ENCODE measurements at places on chromosomes 7 and 10.

- no peak for DNase-seq
Observed at GRCh38 chr10:35535136-35535535, 70.0 kb upstream of the GJD4 start.

DNA sequence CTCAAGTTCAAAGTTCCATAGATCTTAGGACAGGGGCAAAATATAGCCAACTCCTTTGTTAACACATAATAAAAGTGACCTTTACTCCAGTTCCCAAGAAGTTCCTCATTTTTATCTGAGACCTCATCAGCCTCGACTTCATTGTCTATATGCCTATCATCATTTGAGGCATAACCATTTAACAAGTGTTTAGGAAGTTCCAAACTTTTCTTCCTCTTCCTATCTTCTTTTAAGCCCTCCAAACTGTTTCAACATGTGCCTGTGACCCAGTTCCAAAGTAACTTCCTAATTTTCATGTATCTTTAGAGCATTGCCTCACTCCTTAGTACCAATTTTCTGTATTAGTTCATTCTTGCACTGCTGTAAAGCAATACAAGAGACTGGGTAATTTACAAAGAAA is 569.1 kb downstream of the ANKRD7 start:
- DNase-seq, result no peak

DNA sequence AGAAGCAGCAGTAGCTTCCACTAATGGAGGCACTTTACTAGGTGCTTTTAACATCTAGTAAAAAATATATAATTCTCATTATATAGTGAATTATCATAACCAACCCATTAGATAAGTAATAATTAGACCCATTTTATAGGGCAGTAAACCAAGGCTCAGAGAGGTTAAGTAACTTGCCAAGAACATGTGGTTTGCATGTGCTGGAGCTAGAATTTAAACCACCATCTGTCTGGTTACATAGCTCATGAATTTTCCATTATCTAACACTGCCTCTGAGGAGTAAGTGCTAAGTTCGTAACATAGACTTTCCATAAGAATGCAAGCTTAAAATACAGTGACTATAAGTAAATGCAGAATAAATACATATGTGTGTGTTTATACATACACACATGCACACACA is 41.9 kb downstream of the CREB3L2 start:
- no peak for DNase-seq

DNA sequence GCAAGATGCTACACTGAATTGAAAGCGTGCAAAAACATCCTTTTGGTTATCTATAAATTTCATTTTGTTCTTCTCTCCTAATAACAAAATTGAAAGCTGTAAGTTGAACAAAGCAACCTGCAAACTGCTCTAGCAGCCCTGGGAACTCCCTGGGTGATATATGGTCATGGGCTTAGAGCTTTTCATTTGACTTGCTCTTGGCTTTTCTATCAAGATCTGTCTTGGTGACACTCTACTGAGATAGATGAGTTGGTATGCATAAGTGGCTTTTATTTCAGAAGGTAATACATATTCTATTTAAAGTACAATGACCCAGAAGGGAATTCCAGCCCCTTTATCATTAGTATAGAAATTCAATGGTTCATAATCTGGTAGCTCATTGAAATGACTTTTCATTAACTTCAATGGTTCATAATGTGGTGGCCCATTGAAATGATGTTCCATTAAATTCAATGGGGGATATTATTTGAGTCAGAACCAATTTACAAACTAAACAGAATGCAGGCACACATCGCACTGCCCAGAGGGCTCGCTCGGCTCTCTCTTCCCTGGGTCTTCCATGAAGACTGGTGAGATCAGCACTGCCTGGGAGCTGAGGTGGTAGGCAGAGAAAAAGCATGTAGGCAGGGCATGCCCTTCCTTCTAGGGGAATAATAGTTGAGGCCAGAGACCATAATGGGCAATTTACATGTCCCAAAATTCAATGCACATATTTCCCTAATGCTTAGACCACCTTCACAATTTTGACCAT is 10.1 kb upstream of the KCNMA1 start:
- DNase-seq, result no peak

GRCh38 chr7:36527549-36527913 is 137.9 kb downstream of the ANLN start:
- no peak for DNase-seq

DNA sequence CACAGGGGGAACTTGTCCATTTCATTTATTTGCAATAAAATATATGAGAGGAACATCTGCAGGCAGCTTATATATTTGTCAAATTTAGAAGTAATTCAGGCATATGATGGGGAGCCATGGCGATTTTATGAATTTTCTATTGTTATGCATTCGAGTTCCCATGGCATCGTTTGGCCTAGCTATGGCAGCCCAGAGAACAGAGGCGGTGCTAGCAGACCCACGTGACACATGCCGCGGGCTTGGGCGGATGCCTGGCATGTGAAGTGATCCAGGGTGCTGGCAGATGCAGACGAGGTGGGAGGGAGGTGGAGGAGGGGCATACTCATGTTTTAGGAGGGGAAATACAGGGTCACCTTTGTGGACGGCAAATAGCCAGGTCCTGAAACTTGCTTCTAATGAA is 560.0 kb upstream of the GALNT17 start:
- DNase-seq, result no peak

GRCh38 chr7:77439572-77439971 is 23.4 kb upstream of the GSAP start:
- peak; percentile 31 for DNase-seq

DNA sequence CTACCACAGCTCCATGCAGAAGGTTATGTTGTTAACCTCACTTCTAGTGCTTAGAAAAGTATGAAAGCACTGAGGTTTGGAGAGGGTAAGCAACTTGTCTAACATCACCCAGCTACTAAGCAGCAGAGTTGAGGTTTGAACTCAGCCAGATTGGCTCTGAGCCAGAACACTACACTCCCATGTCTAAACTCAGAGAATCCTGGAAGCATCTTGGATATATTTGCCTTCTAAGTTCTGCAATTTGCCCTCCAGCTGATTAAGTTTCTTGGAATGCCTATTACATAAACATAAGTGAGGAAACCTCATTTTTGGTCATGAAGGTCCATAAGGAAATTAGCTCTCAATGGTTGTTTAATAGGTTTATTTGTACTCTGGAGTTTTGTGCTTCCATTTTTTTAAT is 78.1 kb upstream of the PHYHIPL start:
- DNase-seq, result peak; percentile 85

GRCh38 chr10:72048450-72049124 is 39.8 kb downstream of the SPOCK2 start:
- peak; percentile 95 for DNase-seq

DNA sequence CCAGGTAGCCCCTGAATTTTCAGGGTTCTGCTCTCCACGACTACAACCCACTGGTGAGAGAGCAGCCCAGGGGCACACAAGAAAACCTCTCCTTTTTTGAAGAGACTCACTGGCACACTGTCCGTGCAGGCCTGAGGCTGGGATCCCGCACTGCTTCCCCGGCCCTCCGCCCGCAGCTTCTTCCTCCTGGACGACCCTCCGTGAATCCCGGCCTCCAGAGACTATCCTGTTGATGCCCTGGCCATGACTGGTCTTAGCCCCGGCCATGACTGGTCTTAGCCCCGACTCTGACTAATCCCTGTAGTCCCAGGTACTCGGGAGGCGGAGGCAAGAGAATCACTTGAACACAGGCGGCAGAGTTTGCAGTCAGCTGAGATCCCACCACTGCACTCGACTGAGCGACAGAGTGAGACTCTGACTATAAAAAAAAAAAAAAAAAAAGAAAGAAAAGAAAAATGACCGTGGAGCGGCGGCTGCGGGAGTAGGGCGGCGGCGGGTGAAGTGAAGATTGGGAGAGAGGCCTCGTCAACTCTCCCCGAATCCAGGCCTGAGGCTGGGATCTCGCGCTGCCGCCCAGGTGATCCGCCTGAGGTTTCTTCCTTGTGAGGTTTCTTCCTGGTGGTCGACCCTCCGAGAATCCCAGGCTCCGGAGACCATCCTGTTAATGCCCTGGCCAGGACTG is 196.4 kb downstream of the ZNF716 start:
- DNase-seq, result no peak

DNA sequence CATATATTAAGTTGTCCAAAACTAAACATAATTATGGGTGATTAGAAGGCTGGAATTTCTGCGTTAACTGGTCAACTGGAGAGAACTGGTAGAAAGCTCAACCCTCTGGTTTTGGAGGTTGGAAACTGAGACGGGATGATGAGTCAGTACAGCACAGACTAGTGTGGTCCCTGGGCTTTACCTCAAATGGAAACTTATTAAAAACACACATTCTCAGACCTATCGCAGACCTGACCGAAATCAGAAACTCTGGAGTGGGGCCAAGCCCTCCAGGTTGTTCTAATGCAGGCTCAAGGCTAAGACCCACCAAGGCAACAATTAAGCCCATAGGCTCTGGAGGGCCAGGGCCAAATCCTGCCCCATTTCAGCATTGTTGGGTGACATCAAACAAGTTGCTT is 136.9 kb downstream of the KCNMA1 start:
- no peak for DNase-seq

- DNase-seq, result no peak
Observed at GRCh38 chr10:86289577-86289868, 77.1 kb downstream of the GRID1 start.

DNA sequence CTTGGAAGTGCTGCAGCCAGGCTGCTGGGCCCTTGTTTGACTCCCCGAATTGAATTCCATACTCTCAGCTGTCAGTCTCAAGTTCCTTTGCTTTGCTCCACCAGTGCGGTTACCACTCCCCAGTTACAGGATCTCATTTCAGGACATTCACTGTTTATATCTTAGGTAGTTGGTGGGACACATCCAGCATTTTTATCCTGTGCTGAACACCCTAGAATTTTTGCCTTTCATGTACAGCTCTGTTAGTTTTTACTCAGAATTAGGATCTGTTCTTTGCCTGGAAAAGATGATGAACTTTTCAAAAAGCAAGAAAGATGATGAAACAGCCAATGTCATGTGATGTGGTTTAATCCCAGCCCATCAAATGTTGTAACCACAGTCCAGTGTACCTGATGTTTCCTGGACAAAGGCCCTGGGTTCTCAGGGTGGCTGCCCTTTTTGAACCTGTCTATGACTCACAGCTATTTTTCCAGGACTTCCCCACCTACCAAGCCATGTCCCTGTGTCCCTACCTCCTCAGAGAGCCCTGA is 149.7 kb downstream of the NOC3L start:
- DNase-seq, result peak; percentile 59

DNA sequence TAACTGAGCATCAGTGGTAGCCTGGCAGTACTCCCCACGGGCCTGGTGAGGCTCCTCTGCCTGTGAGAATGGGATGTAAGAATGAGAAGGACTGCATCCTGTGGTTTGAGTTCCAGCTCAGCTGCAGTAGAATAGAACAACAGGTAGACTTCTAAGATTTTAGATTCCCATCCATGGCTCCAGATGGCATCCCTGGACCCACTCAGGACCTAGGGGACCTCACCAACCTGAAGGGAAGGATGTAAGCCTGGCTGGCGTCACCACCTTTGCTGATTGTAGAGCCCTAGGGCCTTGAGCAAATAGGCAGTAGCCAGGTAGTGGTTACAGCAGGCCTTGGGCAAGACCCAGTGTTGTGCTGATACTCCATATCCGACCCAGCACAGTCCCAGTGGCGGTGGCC is 9.6 kb upstream of the AOC1 start:
- DNase-seq, result no peak

DNA sequence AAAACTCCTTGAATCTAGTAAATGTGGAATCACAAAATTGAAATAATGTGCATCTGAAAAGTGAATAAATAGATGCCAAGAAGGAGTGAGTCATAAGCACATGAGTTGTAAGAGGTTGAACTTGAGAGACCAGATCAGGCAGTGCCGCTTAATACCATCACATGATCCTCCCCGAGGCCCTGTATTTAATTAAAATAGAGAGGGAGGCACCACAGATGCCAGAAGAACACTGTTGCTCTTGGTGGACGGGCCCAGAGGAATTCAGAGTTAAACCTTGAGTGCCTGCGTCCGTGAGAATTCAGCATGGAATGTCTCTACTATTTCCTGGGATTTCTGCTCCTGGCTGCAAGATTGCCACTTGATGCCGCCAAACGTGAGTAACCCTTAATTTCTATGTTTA is at the start of gene GPNMB:
Gene GPNMB (plus strand): TSS at position 221 of the 400 bp plus-strand sequence. CDS start 83 bp downstream, at position 304.
- peak; percentile 97 for DNase-seq

All from fibroblast of the aortic adventitia (primary cell).